Bone marrow (tissue), 2 donors: ENCODE measurements at places on chromosomes 12 and 14.

- DNase-seq: peak; percentile 59
Observed at GRCh38 chr14:71753126-71753830, 179.0 kb upstream of the RGS6 start.

DNA sequence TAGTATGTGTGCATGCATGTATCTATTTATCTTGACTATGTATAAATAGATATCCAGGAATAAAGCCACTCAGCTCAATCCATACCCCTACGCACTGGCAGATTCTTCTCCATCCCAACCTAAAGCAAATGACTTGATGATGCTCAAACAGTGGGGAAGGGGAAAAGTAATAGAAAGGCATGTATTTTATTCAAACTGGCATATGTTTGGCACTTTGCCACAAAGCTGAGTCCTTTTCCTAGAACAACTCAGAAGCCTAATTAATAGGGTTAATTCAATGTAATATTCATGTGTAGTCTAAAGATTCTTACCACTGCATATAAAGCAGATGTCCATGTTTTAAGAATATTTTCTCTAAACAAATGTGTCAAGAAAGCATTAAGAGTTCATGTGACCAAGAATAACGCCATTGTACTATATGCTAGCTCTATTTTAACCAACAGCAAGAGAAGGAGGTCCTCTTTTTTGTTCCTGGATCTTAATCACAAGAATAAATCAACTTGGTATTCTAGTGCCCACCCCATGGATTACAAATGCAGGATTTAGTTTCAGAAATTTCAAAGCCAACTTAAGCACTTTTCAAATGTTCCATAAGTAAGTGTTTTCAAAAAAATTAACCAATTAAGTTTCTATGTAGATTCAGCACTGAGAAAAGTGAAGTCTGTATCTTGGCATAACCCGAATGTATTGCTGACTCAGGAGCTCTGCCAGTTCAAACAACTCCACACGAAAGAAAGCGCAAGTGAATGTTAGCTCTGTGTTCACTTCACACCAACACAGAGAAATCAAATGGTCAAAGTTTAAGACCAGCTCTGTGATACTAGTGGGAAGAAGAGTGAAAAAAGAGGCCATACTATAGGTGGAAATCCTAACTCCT lies 233.6 kb downstream of the MED13L start:
- no peak for DNase-seq

DNA sequence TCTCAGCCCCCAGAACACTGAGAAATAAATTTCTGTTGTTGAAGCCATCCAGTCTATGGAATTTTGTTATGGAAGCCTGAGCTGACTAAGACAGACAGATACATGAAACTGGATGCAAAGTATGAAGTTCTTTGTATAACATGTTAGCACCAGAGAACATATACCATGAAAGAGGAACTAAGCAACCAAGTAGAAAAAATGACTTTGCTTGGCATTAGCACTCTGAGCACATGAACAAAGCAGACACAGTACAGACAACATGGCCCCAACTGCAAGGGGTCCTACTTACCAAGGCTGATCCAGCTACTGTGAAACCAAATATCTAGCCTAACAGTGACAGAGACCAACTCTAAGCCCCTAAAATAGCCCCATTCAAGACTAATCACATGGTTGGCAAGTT lies 13.8 kb downstream of the EXOC5 start:
- no peak for DNase-seq

GRCh38 chr14:100684961-100685360 lies 41.7 kb upstream of the DLK1 start:
- DNase-seq: no peak
